ENCODE measurements at places on chromosomes 5 and 9. TPM values are rescaled to one million over a fixed set of nuclear protein-coding genes. Genes with fewer than 3 reads are reported as not detected.

Gene GABRP
- polyA plus RNA-seq: 0.15 TPM

DNA sequence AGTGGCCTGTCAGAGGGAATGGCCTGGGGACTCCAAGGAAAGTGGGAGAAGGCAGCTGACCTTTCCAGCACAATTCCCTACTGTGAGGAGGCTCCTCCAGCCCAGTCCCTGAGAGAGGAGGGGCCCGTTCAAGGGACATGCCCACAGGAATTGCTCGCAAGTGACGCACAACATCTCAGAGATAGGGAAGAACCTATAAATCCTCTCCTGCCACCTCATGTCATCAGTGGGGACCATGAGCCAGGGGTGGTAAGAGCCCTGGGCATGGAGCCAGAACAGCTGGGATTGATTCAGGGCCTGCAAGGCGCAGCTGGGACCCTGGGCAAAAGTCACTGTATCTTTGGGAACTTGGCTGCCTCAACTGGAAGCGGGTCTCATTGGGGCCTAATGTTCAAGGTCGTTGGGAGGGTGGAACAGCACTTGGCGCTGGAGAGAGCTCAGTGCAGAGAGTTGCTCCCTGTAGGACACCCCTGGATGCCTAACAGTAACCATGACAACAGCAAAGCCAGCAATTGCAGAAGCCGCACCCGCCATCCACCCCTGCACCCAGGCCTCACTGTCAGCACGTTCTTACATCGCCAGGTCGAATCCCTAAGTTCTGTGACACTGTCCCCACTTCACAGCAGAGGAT lies 41.3 kb upstream of the ORM1 start:
- H3K4me3 ChIP-seq: no peak overlapping the region
- no peaks in the 10 kb centered on the region for H3K27me3 ChIP-seq
- H3K36me3 ChIP-seq: no peaks in the 10 kb centered on the region
- no peak for DNase-seq
- no peaks in the 10 kb centered on the region for H3K4me1 ChIP-seq

DNA sequence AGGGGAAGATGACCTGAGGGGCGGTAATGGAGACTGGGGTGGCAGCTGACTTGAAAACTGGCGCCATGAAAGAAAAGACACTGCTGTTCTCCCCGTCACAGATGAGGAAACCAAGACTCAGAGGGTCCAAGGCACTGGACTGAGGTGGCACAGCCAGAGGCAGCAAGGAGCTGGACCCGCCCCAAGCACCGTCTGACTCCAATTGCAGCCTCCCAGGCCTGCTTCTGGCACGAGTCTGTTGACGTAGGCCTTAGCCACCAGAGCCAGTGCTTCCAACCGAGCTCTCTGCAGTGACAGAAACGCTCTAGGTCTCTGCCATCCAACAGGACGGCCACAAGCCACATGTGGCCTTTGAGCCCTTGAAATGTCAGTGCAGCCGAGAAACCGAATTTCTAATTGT lies 193.2 kb downstream of the OLFM1 start:
- no peak for DNase-seq
- H3K27ac ChIP-seq: no peak overlapping the region
- peaks cover 15% of the 10 kb centered on the region for H3K4me1 ChIP-seq
- no peaks in the 10 kb centered on the region for H3K36me3 ChIP-seq

Gene TTC16
- polyA plus RNA-seq: 0.02 TPM

- no peak for DNase-seq
- H3K4me3 ChIP-seq: no peak overlapping the region
- H3K27me3 ChIP-seq: no peaks in the 10 kb centered on the region
- no peak overlapping the region for H3K27ac ChIP-seq
- H3K4me1 ChIP-seq: no peaks in the 10 kb centered on the region
Measured at GRCh38 chr5:37814699-37815098, 25.1 kb downstream of the GDNF start.

Data from pancreas (tissue), 10 donors.